ENCODE measurements at places on chromosomes 13 and 19.

DNA sequence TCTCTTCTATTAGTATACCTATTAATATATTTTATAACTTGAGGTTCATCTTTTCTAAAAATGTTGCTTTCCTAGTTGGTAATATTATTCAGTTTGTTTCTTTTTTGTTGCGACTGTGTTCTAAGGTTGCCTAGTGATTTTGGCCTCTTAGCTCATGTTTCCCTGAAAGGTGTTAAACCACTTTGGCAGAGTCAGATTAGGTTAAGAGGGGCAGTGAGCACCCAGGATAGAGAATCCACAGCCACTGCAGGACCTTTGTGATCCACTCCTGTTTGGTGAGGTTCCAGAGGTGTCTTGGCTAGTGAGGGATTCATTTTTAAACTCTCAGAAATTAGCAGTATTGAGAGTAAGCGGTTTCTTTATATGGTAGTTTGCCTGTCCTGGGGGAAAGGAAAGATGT is 14.9 kb upstream of the GPR18 start:
- no peak for DNase-seq

- DNase-seq: peak; percentile 19
These were observed 43.2 kb downstream of the RGCC start for GRCh38 chr13:41500511-41500910.

DNA sequence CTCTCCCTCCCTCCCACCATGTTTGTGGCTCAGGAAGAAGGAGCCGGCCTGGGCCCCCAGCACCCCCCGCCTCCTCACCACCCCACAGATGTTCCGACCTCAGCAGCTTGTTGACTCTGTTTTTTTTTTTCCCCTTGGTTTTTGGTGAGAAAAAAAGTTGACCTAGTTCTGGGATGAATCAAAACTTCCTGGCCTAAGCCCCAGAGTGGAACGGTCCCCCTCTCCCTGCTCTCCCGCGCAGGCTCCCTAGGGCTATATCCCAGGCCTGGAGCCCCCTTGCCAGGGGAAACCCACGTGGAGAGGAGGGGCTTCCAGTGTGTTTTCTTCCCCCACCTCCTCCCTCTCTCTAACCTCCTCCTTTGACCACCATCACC is 4.0 kb downstream of the COL5A3 start:
- DNase-seq: peak; percentile 23

- DNase-seq: no peak
These were observed 580 bp downstream of the EIF3K start for GRCh38 chr19:38619361-38620174.

- DNase-seq: no peak
These were observed 648.8 kb upstream of the SPRY2 start for GRCh38 chr13:80989747-80990146.

GRCh38 chr13:63855457-63856118 is 2439.9 kb upstream of the PCDH20 start:
- no peak for DNase-seq

DNA sequence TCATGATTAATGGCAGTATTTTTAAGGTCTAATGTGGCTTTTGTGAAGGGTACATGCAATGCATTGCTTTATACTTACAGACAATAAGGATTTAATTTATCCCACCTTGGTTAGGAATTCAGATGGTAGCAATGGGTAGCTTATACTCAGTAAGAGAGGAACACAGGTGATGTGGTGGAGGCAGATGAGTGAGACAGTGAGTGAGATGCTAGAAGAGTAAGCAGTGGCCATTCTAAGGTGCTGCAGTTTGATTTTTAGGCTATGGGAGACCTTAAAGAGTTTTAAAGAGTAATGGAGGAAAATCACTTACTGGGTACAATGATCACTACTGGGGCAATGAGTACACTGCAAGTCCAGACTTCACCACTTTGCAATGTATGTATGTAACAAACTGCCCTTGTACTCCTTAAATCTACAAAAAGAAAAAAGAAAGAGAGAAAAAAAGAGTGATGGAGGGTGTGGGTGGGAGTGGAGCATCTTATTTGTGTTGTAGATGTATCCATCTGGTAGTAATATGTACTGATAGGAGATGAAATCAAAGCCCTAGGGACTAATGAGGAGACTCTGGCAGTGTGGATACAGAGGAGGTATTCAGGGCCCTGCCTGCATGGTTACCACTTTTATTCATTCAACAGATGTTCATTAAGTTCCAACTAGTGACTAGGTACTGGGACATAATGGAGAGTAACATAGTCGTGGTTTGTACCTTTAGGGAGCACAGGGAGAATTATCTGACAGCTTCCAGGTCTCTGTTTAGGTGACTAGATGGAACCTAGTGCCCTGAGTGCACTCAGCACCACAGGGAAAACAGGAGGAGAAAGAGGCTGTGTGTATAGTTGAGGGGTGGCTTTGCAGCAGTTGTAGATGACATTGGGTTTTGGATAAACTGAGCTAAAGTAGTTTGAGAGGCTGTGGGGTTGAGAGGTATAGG is 99.0 kb downstream of the GPC6 start:
- DNase-seq: no peak

DNA sequence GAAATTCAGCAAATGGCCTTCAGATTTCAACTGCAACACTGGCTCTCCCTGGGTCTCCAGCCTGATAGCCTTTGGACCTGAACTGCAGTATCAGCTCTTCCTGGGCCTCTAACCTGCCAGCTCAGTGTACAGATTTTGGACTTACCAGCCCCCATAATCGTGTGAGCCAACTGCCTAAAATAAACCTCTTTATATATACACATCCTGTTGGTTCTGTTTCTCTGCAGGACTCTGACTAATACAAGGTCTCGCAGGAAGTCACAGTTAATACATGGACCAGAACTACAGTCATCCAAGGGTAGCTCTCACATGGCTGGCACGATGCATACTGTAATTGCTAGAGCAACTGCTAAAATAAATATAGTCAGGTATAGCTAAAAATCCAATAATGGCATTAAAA is 85.1 kb downstream of the KATNAL1 start:
- DNase-seq: no peak

- no peak for DNase-seq
These were observed 67.0 kb upstream of the SIAH3 start for GRCh38 chr13:45918597-45918996.

- no peak for DNase-seq
These were observed 68.8 kb downstream of the ZNF536 start for GRCh38 chr19:30441011-30441410.

DNA sequence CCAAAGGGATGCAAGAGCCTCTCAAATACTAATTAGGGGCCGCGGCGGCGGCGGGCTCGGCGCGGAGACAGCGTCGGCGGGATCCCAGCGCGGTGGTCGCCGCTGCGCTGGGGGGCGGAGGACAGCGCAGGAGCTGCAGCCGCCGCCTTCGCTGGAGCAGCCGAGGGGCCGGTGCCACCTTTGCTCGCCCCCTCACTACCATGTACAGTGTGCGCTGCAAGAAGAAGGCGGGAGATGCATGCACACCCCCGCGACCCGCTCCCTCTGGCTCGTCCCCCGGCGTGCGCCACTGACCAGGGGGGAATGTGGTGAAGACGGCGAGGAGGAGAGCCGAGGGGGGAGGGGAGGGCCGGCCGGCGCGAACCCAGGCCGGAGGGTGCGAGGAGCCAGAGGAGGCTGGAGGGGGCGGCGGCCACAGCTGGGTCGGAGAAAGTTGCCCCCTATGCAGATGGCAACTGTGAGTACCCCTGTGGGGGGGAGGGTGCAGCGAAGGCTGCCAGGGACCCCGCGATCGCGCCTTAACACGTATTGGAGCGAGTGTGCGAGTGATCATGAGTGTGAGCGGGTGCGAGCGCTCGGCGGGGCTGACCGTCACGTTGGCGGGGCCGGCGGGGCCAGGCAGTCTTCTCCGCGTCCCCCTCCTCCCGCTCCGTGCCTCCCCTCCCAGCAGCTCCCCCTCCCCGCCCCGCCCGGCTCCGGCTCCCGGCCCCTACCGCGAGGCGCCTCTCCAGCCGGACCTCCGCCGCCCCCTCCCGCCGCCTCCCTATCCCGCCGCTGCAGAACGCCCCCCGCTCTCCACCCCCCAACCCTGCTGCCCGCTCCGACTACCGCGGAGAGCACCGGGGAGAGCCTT is 808 bp downstream of the SLITRK5 start:
- DNase-seq: no peak

DNA sequence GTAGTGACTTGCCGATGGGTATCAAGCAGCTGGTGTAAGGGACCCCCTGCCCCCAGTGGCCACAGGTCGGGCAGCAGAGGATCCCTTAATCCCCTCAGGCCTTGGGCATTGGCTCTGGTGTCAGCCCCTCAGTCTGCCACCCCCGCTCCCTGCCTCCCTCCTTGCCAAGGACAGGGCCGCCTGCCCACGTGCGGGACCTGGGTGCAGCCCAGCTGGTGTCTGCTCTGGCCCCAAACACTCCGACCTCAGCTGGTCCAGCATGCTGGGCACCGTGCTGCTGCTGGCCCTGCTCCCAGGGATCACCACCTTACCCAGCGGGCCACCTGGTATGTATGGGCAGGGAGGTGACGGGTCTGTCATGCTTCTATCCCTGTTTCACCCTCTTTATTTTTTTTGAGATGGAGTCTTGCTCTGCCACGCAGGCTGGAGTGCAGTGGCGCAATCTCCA is at the start of gene TGFBR3L:
Gene TGFBR3L (plus strand): TSS at position 233 of the 448 bp plus-strand sequence.
- no peak for DNase-seq

DNA sequence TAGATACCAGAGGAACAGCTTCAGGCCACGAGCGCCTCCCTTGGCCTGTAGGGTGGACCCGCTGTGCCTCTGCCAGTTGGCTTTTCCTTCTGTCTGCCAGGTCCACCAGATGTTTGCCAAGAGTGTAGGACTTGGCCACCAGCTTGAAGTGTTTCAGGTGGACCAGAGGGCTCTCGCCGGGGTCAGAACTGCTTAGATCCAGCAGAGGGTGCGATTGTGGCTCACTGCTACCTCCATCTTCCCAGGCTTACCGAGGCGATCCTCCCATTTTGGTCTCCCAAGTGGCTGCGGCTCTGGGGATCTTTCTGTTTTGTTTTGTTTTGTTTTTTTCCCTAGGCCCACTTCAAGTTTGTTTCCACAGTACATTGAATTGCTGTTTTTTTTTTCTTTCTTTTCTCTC is 23.0 kb upstream of the ZNF730 start:
- DNase-seq: no peak

DNA sequence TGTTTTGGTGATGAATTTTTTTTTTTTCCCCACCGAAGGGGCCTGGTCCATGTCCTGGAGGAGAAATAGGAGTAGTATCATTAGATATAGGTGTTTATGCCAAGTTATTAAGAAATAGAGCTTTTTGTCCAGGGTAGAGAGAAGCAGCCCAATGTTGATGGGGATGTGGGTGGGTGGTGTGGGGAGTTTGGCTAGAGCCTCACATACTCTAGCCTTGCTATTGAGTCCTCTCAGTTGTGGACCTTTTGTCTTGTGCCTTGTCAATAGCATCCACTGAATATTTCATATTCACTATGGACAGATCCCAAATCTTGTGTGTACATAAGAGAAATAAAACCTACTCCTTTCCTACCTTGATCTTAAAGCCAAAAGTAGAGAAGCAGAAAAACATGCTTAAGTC is 134.0 kb downstream of the LMO7 start:
- DNase-seq: no peak

DNA sequence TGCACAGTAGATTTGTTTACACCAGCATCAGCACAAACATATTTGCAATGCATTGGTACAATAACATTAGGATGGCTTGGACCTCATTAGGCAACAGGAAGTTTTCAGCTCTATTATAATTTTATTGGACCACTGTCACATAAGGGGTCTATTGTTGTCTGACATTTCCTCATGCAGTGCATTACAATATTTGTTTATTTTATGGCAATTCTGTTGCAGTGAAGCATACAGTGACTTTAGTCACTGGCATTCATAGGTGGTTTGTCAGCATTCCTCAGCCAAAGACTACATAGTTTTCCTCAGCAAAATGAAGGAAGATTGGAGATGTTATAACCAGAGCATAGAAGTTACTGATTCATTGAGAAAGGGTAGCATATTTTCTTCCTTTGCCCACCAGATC is 1732.9 kb downstream of the PCDH9 start:
- DNase-seq: no peak

DNA sequence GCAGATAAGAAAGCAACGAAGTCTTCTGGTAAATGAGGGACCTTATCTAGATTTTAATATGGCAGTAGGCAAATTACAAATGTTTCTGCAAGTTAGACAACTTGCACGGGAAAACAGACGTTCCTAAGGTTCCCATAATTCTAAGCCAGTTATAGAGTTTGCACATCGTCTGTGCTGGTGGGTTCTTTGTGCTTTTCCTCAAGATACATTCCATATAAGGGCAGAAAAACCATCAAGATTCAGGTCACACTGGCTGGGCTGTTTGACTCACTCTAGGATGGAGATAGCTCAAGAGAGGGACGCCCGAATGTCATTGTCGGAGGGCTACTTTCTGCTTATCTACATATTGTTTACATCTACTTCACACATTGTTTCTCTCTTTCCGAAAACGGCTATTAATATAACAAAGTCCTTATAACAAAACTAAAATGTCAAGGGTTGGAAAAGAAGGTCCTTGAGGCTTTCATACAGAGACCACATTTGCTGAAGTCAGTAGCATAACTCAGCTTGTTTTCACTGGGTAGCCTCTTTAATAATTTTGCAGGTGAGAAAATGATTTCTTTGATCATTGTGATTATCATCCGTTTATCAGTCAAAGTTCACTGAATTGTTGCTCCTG is 44.4 kb downstream of the SOX1 start:
- no peak for DNase-seq

GRCh38 chr13:46996316-46997030 is 99.6 kb upstream of the HTR2A start:
- DNase-seq: no peak

GRCh38 chr19:41940731-41941409 is 12.6 kb upstream of the ERFL start:
- no peak for DNase-seq

DNA sequence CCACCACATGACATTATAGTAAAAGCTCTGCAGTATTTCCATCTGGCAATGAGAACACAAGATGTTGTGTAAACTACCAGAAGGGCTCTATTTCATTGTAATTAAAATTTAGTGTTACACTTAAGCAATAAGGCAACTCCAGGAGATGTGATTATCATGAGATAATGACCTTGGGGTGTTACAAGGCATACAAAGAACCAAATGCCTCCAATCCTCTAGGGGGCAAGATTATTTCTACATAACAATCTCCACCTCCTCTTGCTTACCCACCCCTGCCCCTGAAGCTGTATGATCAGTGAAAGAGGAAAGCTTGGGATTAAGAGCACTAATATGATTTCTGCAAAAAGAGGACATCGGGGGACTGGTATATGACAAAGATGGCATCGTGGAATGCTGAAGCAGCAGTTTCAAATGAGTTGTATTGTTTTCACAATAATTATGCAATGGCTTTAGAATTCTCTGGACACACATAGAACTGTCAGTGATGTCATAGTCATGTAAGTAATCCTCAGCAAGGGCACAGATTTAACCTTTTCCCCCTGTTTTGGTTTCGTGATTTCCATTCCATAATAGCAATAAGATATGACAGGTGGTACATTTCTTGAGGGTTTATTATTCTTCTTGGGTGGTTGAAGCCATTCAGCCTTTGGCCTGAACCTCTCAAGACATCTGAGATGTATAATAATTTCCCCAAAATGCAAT is 295.3 kb downstream of the MZT1 start:
- DNase-seq: no peak

DNA sequence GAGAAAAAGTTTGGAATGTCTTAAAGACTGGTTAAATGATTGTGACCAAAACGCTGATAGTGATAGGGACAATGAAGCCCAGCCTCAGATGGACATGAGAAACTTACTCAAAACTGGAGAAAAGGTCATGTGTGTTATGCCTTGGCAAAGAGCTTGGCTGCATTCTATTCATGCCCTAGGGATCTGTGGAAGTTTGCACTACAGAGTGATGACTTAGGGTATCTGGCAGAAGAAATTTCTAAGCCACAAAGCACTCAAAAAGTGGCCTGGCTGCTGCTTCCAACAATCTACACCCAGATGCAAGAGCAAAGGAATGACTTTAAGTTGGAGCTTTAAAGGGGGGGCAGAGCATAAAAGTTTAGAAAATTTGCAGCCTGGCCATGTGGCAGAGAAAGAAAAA is 521.3 kb downstream of the UQCRFS1 start:
- no peak for DNase-seq
